NCI-H2029 (cell line): ENCODE measurements at places on chromosomes 1 and 21.

DNA sequence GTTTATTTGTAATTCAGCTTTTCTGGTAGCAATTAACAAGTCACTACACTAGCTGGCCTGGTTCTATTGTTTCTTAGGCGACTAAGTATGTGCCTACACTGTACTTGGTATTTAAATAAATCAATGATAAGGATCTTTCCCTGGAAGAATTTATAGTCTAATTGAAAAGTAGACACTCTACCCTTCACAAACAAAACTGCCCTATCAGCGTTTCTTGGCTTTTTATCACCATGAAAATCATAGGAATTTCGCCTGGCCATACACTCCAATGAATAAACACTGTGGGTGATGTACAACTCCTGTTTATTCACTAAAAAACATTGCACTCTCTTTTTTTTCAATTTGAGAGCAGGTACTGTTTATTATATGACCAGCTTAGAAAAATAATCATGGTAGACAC is 702.9 kb upstream of the ADGRL2 start:
- DNase-seq: no peak

DNA sequence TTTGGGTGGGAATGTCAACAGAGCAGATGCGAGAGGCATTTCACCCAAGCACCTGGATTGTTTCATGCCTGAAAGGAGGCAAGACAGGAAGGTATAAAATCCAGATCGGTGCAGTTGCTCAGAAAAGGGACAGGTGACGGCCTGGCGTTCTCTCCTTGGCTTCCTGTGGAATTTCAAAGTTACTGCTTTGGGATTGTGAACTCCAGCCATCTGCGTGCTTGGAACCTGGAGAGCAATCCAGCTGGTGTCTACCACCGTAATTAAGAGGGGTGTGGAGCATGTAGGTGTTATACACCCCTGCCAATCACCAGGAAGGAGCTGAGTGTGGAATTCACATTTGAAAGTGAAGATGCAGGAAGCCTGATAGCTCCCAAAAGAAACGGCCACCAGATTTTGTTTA is 286.1 kb downstream of the KIF26B start:
- no peak for DNase-seq

DNA sequence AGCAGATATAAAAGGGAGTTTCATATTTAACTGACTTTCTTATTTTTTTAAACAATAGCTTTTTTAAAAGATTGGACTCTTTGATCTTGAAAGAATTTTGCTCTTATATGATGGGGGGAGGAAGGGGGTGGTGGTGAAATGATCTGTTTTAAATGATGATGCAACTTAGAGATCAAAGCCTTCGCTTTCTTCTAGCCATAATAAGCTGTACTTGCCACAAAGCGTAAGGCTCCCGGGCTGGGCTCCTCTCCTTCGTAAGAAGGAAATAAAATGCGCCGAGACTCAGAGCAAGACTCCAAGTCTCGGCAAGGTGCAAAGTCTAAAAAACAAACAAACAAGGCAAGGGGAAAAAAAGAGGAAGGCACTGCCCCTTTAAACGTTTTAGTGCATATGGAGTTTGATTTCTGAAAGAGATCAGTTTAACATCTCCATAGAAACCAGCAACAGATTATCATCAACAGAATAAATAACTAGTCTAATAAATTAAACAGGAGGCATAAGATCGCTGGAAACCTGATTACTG is 3.3 kb downstream of the CASZ1 start:
- no peak for DNase-seq

DNA sequence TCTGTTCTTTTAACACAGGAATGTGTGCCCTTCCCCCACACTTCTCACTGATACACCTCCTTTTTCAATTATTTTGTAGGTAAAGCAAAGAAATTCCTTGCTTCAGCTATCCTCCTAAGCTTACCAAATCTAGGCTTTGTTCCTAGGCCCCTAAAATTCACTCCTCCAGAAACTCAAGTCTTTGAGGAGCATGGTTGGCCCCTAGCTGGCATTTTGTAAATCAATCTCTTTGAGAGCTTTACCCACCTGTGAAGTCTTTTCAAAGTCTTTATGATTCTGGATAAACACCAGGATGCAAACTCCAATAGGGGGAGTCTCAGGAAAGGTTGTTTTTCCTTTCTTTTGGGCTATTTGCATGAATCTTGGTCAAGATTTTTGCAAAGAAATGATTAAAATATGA is 82.9 kb upstream of the ZNF644 start:
- DNase-seq: no peak

- no peak for DNase-seq
These were observed 23.3 kb downstream of the THRAP3 start for GRCh38 chr1:36247538-36247937.
